ENCODE measurements at places on chromosomes 11 and 22. TPM values are rescaled to one million over a fixed set of nuclear protein-coding genes. Genes with fewer than 3 reads are reported as not detected.

The NARS2 gene
- 17.6 TPM for total RNA-seq

The OR4C15 gene
- total RNA-seq, result not detected

The SLC6A5 gene
- not detected for total RNA-seq

The GGTLC3 gene
- total RNA-seq, result not detected

DNA sequence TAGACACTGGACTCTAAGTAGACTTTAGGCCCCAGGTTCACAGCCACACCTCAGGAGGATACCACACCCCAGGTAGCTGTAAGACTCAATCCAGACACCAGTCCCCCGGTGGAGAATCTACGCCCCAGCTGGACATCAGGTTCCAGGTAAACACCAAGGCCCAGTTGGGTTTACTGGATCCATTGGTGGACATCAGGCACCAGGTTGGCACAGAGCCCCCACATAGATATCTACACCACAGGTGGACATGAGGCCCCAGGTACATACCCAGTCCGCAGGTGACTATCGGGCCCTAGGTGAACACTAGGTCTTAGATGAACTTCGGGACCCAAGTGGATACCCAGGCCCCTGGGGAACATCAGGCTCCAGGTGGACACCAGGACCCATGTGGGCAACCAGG is 58.9 kb upstream of the SEPTIN5 start:
- DNase-seq, result no peak

GRCh38 chr11:129417458-129417857 is 41.8 kb downstream of the BARX2 start:
- no peak for DNase-seq

DNA sequence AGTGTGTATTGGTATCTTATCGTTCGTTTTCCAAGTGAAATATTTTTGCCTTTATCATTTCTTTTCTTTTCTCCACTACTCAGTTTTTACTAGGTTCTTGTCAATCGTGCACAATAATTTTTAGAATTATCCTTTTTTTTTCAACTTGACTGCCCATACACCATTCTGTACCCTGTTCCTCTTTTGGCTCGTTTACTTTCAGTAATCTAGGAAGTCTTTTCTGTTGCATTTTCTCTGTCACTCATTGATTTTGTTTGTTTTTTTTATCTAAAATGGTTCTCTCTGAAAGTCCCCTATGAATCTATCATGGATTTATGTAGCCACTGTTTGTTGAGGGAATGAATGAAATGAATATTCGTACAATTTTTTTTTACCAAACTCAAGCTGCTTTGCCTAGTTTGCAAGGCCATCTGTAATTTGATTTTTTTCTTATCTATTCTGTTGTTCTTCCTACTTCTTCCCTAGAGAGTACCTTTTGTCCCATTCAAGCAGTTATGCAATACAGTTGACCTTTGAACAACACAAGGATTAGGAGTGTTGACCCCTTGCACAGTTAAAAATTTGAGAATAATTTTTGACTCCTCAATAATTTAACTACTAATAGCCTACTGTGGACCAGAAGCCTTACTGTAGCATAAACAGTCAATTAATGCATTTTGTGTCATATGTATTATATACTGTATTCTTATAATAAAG is 166.3 kb downstream of the TMEM135 start:
- no peak for DNase-seq

GRCh38 chr11:14566331-14567063 is 46.3 kb upstream of the PSMA1 start:
- DNase-seq, result no peak

GRCh38 chr22:39313258-39314001 is 6.0 kb downstream of the RPL3 start:
- no peak for DNase-seq

GRCh38 chr11:71311176-71311925 is 59.0 kb upstream of the SHANK2 start:
- DNase-seq, result no peak

- DNase-seq, result no peak
Observed at GRCh38 chr22:37710675-37711074, 13.8 kb downstream of the TRIOBP start.

DNA sequence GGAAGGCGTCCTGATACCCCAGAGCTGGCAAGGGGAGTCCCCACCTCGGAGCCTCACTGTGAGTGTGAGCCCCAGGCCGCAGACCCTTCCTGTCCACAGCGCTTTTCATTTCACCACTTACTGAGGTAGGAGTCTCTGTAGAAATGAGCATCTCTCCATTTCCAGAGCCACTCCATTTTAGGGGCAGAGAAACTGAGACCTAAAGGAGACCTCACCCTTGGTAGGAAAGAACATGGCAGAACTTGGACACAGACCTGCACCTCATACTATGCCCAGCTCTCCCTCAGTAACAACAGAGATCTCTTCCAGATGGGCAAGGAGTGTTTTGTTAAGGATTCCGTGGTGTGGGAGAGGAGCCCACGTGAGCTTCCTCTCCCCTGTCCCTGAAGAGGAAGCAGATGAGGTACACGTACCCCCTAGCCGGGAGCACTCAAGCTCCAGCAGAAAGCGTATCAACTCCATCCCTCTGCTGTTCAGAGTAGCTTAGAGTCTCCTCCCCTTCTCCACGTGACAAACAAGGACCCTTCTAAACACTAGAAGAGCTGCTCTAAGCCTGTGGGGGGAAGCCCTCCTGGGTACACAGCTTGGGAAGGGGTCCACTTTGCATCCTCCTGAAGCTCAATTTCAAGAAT is 532 bp upstream of the VSIG2 start:
- no peak for DNase-seq

- no peak for DNase-seq
Observed at GRCh38 chr11:126280595-126280994, 2.3 kb upstream of the TIRAP start.

DNA sequence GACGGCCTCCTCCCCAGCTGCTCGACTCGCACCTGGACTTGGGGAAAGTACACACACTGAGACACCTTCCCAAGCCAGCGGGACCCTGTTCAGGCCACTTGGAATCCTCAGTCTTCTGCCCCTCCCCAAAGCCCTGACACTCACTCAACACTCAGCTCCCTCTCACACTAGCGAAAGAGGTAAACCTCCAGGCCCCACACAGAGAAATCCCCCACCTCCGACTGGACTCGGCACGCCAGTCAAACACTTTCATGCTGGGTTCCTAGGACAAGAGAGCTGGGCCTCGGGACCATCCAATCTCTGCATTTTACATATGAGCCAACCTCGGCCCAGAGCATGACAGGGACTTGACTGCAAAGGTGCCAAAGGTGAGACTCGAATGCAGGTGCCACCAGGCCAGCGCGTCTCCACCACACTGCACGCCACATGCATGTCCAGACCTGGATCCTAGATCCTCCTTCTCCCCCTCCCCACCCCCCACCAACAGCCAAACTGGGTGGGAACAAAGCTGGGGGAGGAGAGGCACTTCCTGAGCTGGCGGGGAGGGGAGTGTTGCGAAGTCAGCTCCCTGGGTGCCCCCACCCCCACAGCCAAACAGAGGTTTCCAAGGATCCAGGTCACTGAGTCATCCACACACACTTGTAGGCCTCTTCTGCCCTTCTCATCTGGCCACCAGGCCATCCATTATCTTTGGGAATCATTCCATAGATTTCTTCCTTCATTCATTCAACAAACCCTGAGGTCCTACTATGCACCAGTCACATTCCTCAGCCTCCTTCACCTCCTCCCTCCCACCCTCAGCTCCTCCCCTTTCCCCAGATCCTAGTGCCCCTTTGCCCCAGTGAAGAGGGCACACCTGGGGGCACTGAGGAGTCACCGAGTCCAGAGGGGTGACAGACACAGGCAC is 10.7 kb upstream of the CD5 start:
- DNase-seq, result no peak

DNA sequence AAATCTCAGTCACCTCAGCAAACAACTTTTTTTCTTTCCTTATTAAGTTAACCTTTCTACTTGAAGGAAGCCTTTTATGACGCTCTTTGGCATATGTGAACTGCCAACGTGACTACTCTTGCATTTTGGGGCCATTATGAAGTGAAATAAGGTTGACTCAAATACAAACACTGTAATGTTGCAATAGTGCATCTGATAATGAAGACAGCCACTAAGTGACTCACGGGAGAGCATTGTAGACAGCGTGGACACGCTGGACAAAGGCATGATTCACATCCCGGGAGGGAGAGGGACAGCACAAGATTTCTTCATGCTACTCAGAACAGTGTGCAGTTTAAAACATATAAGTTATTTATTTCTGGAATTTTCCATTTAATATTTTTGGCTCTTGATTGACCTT is 560.8 kb downstream of the ETS1 start:
- DNase-seq, result no peak

DNA sequence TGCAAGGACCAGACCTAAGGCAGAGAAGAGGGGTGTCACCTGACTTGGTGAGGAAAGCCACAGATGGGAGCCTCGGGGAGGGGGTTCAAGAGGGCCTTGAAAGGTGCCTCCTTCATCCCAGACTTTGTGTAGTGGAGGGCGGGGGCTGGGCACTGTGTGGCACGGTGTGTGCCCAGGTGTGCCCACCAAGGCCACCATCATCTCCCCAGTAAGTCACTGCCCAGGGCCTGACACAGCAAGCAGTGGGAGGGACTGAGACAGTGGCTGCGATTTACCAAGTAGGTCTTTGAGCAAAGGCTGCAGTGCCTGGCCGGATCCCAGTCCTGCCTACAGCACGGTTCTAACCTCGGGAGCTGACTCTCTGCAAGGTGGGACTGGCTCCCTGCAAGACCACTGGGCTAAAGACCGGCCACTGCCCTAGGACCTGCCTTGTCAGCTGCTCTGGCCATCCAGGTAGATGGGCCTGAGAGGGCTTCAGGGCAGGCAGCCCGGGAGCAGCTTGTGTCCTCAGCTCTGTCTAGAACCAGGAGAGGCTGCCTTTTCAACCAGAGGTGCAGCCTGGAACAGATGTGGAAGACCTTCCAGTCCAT is 1.4 kb downstream of the OSM start:
- no peak for DNase-seq

DNA sequence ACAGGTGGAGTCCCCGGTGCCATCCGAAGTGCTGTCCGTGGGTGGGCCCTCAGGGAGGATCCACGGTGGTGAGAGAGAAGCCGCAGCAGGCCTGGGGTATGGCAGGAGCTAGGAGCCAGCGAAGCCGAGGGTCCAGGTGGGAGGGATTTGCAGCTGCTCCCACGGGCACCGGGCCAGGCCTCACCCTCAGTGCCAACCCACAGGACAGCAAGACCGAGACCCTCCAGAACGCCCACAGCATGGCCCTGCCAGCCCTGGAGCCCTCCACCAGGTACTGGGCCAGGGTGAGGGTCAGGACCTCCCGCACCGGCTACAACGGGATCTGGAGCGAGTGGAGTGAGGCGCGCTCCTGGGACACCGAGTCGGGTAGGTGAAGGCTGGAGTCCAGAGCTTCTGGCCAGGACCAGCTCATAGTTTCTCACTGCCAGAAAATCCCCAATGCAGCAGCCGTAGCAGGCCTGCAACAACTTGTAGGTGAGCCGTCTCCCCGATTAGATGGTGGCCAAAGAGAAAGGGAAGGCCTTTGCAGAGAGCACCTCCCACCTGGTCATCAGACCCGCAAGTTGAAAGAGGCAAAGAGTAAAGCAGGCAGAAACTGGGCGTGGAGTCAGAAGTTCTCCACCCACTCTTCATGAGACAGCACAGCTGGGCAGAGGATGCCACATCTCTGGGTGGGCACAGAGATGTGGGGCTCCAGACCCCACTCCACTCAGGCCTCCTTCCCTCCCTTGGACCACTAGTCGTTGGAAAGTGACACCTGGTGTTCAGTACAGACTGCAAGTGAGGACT is 20.4 kb downstream of the CSF2RB start:
- no peak for DNase-seq

DNA sequence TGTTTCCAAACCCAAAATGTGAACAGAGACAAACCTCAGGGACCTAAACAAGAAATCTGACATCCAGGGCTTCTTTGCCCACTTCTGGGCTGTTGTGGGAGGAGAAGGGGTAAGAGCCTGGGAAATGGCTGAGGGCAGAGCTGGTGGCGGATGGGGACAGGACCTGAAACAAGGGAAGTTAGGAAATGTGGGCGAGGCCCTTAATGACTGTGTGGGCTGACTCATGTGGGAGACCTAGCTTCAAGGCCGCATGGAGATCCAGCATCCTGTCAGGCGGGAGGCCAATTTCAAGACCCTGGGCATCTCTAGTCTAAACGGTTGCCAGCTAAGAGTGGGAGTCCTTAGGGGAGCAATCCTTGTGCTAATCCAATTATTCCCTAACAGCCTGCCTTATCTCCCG is 2.1 kb upstream of the OAF start:
- no peak for DNase-seq

- no peak for DNase-seq
Observed at GRCh38 chr22:44403166-44403565, 90.4 kb upstream of the SHISAL1 start.

GRCh38 chr11:12182302-12182675 is 71.9 kb downstream of the MICAL2 start:
- DNase-seq, result no peak

GRCh38 chr22:50125029-50125428 is 35.2 kb downstream of the MOV10L1 start:
- no peak for DNase-seq

DNA sequence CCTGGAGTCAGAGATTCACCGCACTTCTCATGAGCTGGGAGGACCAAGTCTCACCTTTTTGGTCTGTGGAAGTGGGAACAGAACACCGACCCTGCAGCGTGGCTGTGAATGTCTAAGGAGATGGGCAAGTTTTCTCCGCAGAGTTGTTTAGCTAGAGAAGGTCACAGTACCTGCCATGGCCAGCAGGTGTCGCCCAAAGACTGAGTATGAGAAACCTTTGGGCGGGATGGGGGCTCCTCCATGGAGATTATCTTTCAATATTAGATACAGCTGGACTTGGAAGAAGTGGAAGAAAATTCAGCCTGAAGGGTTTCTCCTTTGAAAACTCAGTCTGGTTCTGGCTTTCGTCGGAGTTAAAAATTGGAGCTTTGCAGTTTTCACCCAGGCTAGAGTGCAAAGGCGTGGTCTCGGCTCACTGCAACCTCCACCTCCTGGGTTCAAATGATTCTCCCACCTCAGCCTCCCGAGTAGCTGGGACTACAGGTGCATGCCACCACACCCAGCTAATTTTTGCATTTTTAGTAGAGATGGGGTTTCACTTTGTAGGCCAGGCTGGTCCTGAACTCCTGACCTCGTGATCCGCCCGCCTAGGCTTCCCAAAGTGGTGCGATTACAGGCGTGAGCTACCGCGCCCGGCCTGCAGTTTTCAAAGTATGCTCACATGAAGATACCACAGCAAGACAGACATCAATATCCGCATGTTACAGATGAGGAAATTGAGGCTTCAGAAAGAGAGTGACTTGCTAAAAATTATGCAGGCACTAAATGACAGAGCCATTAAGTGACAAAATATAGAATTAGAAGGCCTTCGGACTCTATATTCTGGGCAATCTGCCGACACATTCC is 10.7 kb upstream of the DSCAML1 start:
- no peak for DNase-seq

GRCh38 chr11:44716256-44716655 is 10.5 kb upstream of the TSPAN18 start:
- DNase-seq, result no peak
